CD4-positive, alpha-beta T cell treated with Interleukin-6 for 4 hours (primary cell): ENCODE measurements at places on chromosomes 11 and 22.

- no peak for DNase-seq
Measured at GRCh38 chr11:102241026-102241425, 76.3 kb upstream of the BIRC3 start.

- no peak for DNase-seq
Measured at GRCh38 chr11:28794405-28794804, 686.2 kb downstream of the METTL15 start.

- no peak for DNase-seq
Measured at GRCh38 chr11:96067160-96067559, 143.3 kb upstream of the MTMR2 start.

DNA sequence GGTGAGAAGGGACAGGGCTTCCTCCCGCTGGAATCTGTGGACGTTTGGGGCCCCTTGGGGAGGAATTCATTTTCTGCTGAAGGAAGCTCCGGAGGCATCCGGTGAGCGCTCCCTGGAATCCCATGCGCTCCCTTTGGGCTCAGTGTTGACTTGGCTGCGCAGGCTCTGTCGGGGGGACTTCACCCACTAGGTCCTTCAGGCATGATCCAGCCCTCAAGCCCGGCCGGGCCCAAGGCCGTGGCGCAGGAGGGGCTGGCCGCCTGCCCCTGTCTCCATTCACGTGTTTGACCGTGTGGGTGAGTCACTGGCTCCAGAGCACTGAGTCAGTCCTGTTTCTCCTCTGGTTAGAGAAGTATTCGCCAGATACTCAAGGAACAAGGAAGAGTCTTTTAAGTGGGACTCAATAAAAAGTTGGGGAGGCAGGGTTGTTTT lies 1.4 kb downstream of the CTTN start:
- DNase-seq = no peak

DNA sequence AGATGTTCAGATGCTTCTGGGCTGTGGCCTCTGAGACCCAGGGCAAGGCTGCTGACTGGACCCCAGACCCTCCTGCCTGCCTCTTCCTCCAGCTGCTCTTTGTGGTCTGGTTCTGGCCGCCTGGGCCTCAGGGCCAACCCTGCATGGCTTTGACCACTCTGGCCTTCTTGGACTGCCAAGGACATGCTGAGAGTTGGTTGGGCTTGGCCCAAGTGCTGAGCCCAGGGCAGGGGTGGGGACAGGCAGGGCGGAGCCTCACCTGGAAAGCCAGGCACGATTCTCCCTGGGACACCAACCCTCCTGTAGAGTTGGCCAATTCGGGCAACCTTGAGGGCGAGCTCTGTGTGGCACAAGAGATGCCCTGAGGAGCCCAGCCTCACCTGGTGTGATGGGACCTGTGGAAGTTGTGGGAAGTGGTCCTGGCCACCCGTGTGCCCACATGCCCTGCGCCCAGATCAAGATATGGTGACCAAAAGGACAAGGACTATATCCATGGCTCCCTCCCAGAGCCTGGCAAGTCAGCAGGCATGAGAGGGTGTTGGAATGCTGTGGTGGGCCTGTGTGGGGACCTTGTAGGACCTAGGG lies 11.6 kb downstream of the TANGO2 start:
- no peak for DNase-seq

- no peak for DNase-seq
Measured at GRCh38 chr11:66497206-66497605, 13.2 kb upstream of the BBS1 start.

- no peak for DNase-seq
Measured at GRCh38 chr11:134014511-134014910, 54.4 kb upstream of the JAM3 start.
